ENCODE measurements at places on chromosomes 5 and 9.

DNA sequence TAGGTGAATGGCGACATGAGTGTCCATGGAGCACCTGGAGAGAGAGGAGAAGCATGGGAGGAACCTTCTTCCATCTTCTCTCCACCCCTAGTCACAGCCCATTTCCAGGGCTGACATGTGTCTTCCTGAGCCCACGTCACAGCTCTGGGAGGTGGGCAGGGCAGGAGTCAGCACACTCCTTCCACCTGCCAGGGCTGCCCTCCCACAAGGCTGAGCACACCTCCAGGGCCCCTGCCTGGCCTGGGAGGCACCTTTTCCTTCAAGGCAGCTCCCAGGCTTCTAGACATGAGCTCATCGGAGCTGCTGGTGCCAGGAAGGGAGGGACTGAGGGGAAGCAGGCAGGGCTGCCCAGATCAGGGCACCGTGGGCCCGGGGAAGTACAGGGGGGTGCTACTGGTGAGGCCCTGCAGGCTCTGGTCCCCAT, 13.6 kb upstream of the SYNPO start:
- no peak for DNase-seq

- DNase-seq = no peak
These were observed 11.1 kb downstream of the PRELID2 start for GRCh38 chr5:145824040-145824439.

DNA sequence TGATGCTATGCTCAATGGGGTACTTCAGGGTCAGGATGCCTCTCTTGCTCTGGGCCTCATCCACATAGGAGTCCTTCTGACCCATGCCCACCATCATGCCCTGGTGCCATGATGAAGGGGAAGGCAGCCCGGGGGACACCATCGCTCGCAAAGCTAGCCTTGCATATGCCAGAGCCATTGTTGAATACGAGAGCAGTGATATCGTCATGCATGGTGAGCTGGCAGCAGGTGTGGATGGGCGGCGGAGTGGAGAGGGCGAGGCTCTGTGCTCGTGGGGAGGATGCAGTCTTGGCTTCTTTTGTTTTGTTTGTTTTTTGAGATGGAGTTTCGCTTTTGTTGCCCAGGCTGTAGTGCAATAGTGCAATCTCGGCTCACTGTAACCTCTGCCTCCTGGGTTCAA, 17.2 kb upstream of the SPZ1 start:
- DNase-seq = no peak

GRCh38 chr5:152804179-152804578, 399.1 kb upstream of the NMUR2 start:
- DNase-seq = no peak
